AG08395 (cell line): ENCODE measurements at places on chromosomes 5 and 9.

DNA sequence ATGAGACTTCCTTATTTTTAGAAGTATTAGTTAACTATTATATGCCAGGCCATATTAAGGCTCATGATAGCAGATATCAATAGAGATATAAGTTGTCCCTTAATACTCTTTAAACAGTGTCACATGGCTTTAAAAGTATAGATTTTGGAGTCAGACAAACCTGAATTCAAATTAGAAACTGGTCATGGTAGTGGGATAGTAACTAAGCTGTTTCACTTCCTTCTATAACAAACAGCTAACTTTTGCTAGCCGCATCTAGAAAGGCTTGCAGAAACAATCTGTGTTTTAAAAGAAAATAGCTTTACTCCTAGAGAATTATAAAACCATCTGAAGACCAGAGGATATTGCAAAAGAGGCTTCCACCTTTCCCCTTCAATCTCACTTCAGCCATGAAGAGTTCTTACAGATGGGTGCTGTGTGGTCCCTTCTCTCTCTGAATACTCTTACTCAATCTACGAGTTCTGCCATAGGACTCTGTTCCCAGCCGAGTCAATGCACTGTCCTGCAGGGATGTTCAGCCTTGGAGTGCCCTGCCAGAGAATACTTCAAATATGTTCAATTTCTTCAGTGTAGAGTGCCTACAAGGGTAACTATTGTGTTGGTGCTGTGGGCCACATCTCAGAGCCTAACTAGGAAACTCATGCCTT, 810.2 kb downstream of the EFNA5 start:
- DNase-seq: no peak

DNA sequence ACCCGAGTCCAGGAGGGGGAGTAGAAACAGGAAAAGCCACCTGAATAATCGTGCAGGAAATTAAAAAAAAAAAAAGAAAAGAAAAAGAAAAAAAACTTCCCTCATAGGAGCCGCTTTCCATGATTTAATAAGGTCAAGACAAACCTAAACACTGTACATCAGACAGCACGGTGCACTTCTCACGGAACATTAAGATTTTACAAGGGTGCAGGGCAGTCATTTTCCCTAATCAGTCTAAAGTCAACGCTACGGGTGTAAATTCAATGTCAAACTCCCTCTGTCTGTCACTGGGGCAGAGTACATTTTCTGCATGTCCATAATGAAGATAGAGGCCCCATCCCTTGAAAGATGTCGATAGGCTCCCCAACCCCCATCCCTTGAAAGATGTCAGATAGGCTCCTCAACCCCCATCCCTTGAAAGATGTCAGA, 139.7 kb downstream of the TSSK1B start:
- no peak for DNase-seq

- DNase-seq: peak; percentile 47
Observed at GRCh38 chr9:127981559-127982121, 851 bp upstream of the EEIG1 start.

DNA sequence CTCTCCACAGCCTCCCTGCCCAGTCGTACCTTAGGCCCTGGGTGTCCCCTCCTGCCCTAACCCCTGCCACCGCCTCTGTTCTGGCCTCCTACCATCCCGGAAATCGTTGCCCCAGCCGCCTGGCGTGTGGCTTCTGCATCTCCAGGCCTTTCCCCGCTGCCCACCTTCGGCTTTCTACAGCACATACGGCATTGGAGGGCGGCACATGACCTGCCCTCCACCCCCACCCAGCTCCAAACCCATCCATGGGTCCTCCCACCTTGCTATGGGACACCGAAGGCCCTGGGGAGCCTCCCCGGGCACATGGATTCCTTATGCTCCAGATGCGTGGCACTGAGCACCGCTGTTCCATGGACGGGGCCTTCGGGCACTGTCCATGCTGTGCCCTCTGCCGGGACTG, 32.0 kb downstream of the FGF18 start:
- no peak for DNase-seq

DNA sequence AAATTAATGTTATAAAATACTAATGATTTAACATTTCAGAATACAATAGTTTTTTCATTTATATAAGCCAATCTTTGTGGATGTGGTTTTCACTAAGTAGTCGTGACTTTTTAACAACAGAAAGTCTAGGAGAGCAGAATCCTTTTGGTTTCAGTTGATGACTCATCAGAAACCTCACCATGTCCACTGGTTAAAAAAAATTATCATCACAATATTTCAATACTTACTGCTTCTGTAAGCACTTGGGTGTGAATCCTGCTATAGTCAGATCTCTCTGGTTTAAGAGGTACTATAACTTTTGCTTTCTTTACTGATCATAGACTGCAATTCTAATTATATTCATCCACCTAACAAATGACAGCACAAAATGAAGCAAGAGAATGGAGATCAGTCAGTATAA, 77.2 kb downstream of the MRPS30 start:
- DNase-seq: no peak

DNA sequence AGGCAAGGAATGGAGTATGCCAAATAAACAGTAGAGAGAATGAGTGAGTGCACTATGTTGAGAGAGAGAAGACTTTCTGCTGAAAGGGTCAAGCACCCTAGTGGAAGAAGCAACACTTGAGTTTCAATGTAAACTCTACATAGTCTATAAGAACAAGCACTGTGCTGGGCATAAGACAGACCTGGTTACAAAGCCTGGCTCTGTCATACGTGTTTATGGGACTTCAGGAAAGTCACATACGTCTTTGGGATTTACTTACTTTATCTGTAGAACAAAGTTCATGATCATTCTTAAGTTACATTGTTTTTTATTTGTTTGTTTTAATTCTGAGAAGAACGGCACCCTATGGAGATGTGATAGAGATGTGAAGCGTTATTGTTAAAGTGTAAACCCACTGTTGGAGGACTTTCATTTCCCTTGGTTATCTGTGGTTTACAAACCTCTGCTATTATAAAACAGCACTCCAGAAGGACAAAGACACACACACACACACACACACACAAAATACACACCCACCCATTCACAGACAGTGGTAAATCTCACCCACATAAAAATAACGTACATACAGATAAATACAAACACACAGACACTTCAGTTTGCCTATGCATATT, 70.7 kb upstream of the TRIM32 start:
- DNase-seq: no peak

DNA sequence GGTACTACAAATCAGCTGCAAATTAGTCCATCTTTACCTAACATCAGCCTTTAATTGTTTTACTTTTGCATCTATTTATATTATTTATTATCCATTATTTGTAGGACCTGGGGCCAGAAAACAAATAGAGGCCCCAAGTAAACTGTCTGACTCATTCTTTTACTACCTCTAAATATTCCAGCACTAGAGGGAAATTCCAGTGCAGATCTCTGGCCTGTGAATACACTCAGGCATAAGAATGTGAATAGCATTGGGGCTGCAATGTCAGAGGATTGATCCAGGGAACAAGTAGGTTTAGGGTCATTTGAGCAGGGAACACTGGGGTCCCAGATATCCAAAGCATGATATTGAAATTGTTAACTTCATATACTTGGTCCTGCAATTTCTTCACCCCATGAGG, 176.6 kb upstream of the TYRP1 start:
- no peak for DNase-seq

- peak; percentile 89 for DNase-seq
Observed at GRCh38 chr9:21576331-21577189, 94.4 kb upstream of the IFNE start.

DNA sequence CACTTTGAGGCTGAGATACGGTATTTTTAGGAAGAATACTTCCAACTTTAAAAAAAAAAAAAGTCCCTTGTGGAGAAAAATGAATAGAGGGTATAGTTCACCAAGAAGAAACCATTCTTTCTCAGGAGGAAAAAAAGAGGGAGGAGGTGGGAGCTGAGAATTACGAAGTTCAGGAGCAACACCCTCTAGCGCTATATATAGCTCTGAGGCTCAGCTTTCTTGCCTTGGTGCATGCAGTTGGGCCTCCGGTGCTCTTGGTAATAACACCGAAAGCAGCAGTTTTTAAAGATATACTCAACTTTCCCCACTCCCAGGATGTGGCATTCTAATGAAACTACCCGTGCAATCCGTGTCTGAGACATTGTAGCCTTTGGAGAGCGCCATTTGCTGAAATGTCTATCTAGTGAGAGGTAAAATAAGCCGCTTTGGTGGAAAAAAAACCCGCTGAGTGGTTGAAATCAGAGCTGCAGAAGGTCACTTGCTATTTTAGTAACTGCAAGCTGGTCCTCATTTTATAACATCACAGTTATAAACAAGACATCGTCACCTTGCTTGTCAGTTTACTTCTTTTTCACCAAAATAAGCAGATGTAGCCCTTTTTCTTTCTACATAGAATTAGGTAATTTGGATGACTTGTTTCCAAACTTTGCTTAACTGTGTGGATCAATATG, 156.4 kb downstream of the RORB start:
- no peak for DNase-seq

GRCh38 chr5:10243660-10244240, 5.9 kb downstream of the ATPSCKMT start:
- DNase-seq: no peak

GRCh38 chr5:95620030-95620869, at the start of gene GPR150:
GPR150 (plus strand) TSS chr5:95620087; CDS start chr5:95620276, 189 bp downstream.
- peak; percentile 35 for DNase-seq

GRCh38 chr9:115653171-115653606, 500.4 kb upstream of the PAPPA start:
- DNase-seq: peak; percentile 33

DNA sequence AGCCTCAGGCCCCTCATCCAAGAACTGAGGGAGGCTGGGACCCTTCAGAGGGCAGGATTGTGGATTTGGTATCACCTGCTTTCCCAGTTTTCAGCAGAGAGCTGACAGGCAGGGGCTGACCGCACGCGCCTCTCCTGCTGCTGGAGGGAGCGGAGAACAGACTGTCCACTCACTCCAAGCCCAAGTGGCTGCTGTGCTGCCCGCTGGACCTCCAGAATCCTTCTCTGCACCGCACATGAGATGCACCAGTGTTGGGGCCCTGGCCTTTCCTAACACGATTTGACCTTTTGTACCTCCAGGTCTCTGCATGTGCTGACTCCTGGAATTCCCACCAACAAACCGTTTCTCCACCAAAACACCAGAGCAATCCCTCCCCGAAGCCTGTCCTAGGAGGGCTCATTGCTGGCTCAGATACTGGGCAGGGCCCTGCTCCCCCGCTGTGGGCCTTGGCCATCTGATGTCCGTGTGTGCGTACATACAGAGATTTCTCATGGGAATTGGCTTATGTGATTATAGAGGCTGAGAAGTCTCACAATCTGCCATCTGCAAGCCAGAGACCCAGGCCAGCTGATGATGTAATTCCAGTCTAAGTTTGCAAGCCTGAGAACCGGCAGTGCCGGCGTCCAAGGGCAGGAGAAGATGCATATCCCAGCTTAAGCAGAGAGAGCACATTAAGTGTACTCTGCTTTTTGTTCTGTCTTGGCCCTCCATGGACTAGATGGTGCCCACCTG, 141.7 kb downstream of the GADD45G start:
- DNase-seq: no peak
